ENCODE measurements at places on chromosomes 6 and 20.

DNA sequence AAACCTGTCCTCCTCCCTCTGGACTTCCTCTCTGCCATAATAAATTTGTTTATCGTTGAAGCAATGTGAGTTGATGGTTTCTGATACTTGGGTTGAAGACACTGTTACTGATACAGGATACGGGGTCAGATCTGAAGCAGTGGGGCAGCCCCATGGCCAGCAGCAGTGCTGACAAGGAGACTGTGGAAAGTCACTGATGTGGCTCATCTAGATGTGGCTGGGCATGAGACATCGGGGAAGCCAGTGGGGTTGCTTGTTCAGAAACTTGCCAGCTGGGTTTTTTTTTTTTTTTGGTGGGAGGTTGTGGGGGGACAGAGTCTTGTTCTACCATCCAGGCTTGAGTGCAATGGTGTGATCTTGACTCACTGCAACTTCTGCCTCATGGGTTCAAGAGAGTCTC, 2.6 kb upstream of the BPI start:
- no peak for DNase-seq

DNA sequence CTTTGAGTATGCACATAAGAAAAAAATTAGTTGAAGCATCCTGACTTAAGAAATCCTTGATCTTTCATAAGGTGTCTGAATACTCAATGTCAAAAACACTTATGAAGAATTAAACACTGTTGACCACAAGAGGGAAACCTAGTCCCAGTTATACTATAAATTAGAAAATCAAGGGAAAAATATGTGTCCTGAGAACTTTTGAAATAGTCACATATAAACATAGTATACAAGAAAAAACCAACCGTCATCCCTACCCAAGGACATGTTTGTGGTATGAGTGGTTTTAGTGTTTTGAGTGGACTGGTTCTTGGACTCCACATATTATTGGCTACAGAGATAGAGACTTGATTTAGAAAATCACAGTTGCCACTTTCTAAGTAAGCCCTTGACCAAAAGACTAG, 7.6 kb upstream of the HLA-DRA start:
- DNase-seq, result no peak

DNA sequence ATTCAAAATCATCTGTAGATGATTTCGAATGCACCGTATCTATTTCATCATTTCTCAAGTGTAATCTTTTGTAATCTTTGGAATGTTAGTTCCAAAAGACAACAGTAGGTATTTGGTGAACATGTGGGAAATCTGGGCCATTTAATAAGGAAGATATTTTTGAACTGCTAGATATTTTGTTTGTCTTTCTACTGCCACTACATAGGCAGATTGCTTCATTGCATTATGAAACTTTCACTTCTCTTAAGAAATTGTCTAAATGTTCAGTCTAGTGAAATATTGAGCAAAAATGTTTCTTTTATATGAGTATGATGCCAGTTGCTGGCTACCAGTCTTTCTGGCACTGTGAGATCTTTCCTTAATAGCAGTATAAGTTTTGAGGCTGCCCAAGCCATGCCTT, 527.8 kb upstream of the RNF217 start:
- no peak for DNase-seq

DNA sequence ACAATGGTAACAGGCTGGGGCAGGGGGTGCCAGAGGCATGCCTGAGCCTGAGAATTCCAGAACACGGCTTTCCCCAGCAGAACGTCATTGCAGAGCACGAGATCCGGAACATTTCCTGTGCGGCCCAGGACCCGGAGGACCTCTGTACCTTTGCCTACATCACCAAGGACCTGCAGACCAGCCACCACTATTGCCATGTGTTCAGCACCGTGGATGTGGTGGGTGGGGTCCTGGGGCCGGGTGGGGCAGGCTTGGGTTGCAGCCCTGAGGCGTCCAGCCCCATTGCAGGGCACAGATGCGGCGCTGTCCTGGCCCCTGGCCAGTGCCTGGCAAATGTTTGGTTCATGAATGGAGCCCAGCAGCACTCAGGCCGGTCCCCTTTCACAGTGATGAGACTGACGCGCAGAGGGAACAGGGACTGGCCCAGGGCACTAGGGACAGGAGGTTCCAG, 57.1 kb downstream of the TCP11 start:
- no peak for DNase-seq

- DNase-seq, result peak; percentile 72
Measured at GRCh38 chr6:156686301-156686994, 90.7 kb upstream of the ARID1B start.

DNA sequence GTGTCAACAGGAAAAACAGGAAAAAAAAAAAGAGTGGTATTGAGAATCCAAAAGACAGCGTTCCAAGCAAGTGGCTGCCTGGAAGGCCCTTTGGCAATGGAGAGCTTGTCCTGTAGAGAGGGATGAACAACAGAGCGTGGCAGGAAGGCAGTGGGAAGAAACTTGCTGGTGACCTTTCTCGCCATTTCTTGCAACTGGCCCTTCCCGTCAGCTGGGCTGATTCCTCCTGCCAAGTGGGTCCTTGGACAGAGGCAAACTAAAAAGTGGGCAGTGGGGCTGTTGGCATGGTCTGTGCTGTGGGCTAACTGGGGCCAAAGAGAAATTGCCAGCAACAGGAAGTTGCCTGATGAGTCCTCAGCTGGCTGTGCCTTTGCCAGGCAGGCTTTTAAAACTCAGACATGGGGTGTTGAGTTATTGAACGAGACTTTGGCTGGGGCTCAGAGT, 43.9 kb upstream of the CLDN20 start:
- DNase-seq, result no peak

DNA sequence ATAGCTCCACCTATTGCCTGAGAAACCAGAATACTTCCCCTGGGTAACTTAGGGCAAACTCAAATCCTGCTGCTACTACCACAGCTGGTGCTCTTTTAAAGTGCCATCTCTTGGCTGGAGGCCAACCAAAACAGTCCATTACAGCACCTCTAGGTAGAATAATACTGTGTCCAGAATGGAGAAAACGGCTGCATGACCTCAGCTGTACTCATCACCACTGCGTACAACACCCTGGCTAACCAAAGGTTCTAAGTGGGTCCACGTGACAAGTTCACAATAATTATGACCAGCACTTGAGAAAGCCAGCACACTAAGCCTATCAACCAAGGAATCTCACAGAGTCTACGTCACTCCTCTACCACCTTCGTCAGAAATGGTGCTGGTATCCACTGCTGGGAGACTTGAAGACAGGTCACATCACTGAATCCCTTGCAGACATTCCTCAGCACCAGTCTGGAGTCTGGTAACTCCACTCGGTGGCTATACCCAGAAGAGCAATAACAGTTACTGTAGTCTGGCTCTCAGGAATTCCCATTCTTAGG, 40.9 kb upstream of the PKIB start:
- DNase-seq, result no peak

GRCh38 chr6:157665180-157665579, 157.9 kb upstream of the SNX9 start:
- no peak for DNase-seq

GRCh38 chr20:2217857-2218539, 77.8 kb upstream of the TGM3 start:
- no peak for DNase-seq

DNA sequence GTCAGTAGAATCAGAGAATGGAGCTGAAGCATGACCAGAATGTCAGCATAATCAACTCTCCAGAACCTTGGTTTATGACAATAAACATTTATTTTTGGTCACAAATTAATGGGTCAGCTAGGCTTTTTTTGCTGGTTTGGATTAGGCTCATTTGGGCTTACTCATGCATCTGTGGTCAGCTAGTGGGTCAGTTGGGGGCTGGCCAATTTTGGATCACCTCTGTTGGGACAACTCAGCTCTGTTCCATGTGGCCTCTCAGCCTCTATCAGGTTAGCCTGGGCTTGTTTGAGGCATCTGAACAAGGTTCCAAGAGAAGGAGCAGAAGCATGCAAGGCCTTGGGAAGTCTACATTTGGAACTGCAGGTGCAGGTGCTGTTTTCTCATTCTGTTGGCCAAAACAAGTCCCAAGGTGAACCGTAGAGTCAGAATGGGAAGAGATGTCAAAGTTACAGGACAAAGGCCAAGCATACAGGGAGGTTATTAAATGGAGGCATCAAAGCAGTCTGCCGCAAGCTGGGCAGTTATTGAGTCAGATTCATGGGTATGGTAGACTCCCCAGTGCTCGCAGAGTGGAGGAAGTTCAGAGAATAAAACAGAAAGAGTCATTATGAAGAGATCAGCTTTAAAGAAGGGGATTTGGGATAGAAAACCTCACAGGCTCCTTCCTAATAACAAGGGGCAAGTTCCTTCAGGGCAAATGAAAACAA, 173.0 kb downstream of the PLCB4 start:
- DNase-seq, result no peak

DNA sequence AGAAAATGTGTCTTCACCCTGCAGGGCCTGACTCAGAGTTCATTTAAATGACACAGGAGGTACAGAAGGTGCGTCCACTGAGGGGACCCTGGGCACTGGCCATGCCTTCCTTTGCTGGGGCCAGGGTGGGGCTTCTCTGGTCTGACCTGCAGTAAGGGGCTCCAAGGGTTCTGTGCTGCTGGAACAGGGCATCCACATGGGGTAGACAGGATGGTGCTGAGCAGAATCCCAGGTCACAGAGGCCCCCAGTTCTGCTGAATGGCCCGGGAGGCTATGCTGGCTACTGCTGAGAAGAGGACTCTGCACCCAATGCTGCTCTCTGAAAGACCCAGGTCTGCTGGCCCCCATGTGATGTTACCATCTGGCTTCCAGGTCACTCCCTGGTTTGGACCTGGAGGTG, 150.4 kb upstream of the GGTLC1 start:
- DNase-seq, result no peak

DNA sequence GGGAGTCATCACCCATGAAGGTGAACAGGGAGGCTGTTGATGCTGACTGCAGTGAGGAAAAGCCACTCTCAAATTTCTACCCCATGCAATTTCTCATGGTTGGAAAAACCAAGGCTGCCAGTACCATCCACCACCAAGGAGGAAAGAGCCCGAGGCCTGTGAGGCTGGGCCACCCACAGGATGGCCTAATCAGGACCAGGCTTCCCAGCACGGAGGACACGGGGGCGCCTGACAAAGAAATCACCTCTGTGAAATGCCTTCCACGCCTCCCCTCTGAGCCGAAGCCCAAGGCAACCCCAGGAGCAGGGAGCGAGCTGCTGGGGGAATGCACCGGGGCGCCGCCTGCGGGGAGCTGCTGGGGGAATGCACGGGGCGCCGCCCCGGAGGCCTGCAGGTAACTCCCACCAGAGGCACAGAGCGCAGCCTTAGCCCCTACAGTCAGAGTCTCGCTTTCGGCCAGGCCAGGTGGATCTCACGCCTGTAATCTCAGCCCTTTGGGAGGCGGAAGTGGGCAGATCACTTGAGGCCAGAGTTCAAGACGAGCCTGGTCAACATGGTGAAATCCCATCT, 26.9 kb downstream of the FOXF2 start:
- no peak for DNase-seq

DNA sequence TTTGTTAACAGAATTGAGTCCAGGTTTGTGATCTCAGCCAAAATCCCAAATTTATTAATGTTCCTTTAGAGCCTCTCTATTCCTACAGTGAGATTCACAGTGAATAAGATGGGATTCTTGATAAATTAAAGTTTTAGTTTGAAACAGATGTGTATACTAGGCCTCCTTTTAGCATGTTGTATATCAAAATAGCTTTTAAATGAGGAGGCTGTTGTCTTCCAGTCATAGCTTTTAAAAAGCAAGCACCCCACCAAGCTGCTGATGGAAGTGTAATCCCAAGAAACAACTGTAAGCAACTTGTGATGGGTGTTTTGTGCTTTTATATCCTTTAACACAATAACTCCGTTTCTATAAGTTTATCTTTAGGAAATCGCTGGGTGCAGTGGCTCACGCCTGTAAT, 7.0 kb downstream of the GTF2H5 start:
- no peak for DNase-seq
